ENCODE measurements at places on chromosomes 5 and 9.

- DNase-seq, result no peak
Measured at GRCh38 chr9:117462861-117463260, 48.0 kb upstream of the ASTN2 start.

DNA sequence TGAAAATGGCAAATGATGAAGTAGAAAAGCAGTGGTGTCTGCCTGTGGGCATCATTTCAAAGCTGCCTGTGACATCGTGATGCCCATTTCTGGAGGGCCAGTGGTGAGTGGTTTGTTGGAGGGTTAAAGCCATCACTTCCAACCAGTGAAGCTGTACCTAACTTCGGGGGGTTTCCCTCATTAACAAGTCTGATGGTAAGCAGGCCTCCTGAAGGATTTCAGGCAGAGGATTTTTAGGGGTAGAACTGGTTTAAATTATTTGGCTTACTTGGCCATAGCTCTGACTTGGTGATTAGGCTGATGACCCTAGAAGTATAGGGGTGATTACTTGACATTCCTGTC lies 10.7 kb downstream of the TNFAIP8 start:
- no peak for DNase-seq

GRCh38 chr9:113738496-113738892 lies 137.6 kb upstream of the ZNF618 start:
- DNase-seq, result no peak

DNA sequence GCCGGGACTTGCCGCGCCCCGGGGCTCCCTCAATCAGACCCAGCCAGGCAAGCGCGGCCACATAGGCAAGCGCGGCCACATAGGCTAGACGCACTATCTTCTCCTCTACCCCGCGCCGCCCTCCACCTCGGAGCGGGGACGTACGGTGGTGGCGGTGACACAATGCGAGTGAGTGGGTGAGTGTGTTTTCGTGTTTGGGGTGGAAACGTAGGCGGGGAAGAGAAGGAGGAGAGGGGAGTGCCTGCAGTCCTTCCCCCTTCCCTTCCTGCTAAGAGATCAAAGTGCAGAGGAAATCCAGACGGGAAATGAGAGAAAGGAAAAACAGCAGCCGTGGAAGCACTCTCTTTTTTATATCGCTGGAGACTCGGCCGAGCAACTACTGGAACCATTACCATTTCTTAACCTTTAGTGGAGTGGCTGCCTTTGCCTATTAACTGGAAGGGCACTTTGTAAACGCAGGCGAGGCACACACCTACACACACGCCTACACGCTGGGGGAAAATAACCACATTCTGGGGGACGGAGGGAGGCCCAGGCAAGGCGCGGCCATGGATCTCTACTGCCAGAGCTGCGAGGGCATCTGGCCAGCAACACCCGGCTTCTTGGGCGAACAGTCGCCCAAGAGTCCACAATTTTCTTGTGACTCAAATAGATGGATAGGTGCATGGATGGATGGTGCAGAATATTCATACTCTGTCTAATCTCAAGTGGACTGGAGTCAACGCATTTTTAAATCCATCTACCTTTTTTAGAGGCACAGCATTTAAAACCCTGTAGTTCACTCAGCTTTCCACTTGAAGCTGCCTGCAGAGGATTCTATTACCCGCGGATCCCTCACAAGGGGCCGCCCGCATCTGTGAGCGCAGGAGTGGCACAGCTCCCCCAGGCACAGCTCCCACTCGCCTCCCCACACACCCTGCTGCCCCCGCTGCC lies 2.1 kb downstream of the EDIL3 start:
- DNase-seq, result no peak

DNA sequence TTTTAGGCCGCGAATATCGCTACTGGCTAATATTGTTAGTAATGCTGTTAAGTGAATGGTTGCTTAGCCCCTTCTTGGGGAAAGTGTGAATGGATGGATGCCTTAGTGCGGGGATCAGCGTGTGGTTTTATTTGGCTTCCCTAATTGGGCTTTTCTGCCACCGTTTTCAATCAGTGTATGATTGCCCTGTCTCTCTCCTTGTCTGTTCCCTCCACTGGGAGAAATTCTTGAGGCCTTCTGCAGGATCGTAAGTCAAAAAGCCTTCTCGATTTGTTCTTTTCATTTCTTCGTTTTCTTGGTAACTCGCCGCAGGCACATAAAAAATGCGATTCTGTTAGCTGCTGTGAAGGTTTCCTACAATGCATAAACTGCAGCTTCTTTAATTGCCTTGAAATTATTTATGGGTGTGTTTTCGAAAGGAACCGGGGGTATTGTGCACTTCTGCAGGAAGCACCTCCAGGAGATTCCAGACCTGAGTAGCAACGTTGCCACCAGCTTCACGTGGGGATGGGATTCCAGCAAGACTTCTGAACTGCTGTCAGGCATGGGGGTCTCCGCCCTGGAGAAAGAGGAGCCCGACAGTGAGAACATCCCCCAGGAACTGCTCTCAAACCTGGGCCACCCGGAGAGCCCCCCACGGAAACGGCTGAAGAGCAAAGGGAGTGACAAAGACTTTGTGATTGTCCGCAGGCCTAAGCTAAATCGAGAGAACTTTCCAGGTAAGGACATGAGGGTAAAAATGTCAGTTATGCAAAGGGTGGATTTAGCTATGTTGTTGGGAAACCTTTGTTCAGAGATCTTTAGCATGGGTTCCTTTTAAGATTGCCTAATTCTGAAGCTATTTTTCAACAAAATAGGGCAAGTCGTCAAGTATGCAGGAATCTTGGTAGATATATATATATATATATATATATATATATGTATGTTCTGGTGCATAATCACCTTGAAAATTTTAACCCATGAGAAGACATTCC lies 700 bp downstream of the SKP2 start:
- DNase-seq, result no peak

GRCh38 chr9:91146391-91147019 lies 215.2 kb downstream of the AUH start:
- DNase-seq, result no peak
